SK-N-SH treated with all-trans-retinoic acid at 6 μM for 48 hours (cell line): ENCODE measurements at places on chromosomes 16 and 17.

- ATAC-seq = peak; percentile 91
Observed at GRCh38 chr17:60817192-60817591, 139.5 kb downstream of the BCAS3 start.

DNA sequence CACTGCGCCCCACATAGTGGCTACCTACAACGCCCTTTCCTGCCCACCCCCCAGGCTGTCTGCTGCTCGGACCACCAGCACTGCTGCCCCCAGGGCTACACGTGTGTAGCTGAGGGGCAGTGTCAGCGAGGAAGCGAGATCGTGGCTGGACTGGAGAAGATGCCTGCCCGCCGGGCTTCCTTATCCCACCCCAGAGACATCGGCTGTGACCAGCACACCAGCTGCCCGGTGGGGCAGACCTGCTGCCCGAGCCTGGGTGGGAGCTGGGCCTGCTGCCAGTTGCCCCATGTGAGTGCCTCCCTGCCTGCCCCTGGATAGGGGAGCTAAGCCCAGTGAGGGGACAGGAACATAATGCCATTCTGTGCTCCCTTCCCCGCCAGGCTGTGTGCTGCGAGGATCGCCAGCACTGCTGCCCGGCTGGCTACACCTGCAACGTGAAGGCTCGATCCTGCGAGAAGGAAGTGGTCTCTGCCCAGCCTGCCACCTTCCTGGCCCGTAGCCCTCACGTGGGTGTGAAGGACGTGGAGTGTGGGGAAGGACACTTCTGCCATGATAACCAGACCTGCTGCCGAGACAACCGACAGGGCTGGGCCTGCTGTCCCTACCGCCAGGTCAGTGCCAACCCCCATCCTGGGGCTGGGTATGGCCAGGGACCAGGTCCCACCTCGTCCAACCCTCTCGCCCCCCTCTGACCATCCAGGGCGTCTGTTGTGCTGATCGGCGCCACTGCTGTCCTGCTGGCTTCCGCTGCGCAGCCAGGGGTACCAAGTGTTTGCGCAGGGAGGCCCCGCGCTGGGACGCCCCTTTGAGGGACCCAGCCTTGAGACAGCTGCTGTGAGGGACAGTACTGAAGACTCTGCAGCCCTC is 7.1 kb downstream of the GRN start:
- ATAC-seq = no peak

GRCh38 chr17:1628856-1629503 is 346 bp upstream of the SLC43A2 start:
- peak; percentile 87 for ATAC-seq

GRCh38 chr16:2854700-2855309 is 3.2 kb downstream of the PRSS22 start:
- ATAC-seq = no peak

GRCh38 chr17:47948706-47949196 is 7.4 kb downstream of the PNPO start:
- ATAC-seq = peak; percentile 11

DNA sequence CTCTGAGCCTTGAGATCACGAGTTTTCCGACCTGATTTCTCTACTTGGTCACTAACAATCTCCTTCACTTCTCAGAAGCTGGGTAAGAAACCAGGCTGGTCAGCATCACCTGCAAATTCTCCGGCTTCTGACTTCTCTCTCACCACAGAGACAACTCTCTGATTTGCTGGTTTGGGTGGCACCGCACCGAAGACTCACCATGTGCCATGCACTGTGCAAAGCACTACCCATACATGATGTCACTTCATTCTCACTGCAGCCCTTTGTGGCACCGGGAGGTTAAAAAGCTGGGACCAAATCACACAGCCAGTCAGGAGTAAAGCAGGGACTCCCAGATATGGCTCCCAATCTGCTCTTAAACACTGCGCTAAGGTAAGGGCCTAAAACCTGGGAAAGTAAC is 647 bp downstream of the VAC14 start:
- no peak; the same call in 2 of the 3 replicates for ATAC-seq
